ENCODE measurements at places on chromosomes 2 and 18.

DNA sequence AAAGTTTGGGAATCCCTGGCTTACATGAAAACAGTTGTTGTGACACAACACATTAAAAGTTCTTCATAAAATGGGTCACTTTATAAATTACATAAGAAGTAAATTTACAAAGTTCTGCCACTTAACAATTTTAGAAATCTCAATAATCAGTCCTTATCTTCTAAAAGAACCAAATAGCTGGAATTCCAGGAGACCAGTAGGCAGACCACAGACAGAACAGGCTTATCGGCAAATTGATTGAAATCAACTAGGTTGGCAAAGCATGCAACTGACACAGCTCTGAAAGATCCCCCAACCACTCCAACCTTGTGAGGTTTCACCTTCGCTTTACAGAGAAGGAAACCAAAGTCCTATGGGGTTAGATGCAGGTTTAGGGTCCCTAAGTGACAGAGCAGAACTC is 103.0 kb downstream of the DNER start:
- DNase-seq = no peak

DNA sequence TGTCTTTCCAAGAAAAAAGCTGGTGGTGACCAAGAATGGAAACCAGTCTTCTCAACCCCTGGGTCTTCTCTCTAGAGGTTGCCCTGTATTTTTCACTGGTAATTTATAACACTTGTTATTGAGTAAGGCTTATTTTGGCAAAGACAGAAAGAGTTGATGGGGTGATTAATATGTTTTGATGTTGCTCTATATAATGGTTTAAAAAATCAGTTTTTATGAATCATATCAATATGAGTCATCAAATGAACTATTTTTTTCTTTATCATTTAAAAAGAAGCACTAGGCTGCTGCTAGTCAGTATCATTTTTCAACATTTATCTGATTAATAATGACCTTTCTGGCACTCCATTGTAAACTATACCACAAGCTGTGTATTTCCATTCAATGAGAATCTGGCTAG is 1142.2 kb downstream of the LRP1B start:
- DNase-seq = no peak

DNA sequence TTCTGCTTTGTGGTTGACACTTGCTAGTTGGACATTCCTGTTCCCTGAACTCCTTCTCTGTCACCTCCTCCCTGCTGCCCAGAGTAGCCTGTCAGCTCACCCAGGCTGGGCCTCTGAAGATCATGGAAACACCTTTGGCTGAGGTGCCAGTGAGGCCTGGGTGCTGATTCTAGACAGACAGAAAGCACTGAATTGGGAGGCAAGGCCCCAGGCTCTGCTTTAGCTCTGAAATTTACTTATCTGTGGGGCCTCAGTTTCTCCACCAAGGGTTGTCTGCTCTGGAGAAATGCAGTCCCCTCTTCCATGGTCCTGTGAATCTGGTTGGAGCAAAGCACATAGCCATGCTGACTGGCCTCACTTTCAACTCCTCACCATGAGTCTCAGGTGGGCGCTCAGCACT is 104.6 kb upstream of the SIX3 start:
- no peak for DNase-seq

DNA sequence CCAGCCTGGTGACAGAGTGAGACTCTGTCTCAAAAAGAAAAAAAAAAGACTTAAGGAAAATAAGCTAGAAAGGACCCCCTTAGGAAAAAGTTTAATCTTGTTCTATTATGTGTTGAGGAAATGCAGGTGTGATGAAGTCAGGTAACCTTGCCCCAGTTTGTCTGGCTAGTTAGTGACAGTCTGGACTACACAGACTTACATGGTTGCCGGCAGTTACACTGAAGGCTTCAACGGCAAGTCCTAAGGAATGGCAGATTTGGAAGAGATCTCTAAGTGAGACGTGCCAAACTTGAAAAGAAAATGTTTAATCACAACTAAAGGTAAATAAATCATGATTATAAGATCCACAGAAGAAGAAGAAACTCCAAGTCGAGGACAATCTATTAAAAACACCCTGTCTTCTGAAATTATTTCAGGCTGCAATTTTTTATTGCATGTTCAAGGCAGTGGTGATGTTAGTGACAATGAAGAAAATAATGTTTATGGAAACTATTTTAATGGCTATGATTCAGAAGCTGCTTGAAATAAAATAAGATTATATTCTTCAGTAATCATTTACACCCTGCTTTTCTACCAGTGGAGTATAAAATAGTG is 84.2 kb downstream of the TTC27 start:
- no peak for DNase-seq

DNA sequence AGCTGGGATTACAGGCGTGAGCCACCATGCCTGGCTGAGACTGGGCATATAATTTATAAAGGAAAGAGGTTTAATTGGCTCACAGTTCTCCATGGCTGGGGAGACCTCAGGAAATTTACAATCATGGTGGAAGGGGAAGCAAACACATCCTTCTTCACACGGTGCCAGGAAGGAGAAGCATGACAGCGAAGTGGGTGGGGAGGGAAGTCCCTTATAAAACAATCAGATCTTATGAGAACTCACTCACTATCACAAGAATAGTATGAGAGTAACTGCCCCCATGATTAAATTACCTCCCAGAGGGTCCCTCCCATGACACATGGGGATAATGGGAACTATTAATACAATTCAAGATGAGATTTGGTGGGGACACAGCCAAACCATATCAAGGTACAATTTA is 7.8 kb upstream of the LCLAT1 start:
- no peak for DNase-seq

DNA sequence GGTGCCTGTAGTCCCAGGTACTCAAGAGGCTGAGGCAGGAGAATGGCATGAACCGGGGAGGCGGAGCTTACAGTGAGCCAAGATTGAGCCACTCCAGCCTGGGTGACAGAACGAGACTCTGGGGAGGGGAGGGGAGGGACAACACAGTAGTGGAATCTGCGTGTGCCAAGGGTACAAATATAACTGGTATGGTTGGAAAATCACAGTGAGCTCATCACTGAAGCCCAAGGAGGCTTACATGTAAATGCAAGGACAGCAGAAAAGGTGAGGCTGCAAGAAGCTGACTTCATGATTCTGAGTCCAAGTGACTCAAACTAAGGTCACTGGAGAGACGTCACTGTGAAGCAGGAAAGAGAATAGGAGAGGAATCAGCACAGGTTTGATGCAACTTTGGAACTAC is 9.2 kb downstream of the SEPTIN10 start:
- DNase-seq = no peak

- DNase-seq = no peak
These were observed 273.1 kb downstream of the PLCL1 start for GRCh38 chr2:198077477-198077876.

DNA sequence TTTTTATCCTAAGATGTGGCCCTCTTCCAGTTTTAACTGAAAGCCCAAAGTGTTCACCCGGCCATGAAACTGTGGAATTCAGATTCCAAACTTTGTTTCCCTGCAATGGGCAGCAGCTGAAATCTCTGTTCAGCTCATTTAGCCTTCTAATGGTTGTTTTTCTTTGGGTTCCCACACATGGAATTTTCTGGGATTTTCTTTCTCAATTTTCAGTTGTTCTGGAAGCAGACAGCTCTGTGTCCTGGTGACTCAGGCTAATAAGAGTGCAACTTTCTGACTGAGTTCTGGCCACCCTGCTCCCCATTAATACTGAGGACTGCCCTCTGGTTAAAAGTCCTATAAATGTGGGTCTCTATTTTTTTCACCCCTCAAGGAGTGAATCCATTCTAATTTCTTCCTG is 78.5 kb downstream of the PMS1 start:
- DNase-seq = no peak

- DNase-seq = no peak
These were observed 8.9 kb downstream of the TMSB10 start for GRCh38 chr2:84914334-84914733.

- DNase-seq = no peak
These were observed 33.3 kb downstream of the ANTXR1 start for GRCh38 chr2:69046221-69046662.

DNA sequence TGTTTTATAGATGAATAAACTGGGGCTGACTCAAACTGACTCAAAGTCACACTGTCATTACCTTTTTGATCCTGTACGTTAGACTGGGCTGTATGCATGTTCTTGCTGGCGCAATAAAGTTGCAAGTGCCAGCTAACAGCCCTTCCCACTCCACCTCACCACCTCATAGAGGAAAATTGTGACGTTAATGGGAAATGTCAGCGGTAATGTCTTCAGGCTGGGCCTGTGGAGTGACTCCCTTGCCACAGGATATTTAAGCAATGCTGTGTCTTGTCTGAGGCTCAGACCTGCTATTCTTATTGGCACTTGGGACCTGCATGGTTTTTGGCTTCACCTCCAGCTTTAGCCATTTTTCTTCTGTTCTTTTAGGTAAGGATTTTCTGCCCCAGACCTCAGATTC is 25.2 kb upstream of the CASP10 start:
- no peak for DNase-seq

DNA sequence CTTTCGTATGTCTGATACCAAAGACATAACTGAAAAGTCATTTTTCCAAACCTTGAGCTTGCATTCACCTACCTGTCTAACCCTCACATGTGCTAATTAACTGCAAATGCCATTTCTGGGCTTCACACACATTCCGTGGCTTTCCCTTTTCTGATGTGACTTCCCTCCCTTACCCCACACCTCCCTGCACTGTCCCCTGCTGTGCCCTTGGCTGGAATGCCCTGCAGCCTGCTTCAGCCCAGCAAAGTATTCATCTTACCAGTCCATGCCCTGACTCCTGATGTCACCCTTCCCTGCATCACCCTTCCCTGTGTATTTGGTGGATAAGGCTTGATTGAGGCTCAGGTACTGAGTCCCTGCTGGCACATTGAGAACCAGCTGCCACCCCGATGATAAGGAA is 12.2 kb downstream of the RETSAT start:
- no peak for DNase-seq

DNA sequence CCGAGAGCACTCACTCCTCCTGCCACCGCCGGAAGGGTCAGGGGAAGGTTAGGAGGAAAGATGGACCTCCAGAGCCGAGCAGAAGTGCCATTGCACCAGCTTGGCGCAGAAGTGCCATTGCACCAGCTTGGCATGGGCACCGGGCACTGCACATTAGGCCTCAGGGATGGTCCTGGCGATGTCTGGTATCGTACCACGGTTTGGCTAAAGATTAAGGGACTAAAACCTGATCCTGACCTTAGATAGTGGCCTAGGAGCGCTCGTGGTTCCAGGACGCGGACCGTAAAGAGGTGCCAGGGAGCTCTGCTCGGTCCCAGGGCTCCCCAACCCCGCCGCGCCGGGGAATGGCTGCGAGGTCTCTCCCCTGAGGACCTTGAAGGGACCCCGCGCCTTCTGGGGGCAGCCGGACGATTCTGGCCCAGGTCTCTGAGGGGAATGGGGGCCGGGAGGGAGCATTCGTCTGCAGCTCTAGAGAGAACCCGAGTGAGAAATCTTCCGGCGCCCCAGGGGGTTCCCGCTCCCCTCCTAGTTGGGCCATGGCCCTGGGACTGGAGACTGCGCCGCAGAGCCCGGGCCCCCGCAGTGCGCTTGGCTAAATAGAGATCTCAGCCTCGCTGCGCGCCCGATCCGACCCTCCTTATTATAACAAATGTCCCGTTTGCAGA is 1.8 kb downstream of the PAX8 start:
- no peak for DNase-seq

- DNase-seq = no peak
These were observed 59.0 kb upstream of the KLHL14 start for GRCh38 chr18:32831781-32832180.

DNA sequence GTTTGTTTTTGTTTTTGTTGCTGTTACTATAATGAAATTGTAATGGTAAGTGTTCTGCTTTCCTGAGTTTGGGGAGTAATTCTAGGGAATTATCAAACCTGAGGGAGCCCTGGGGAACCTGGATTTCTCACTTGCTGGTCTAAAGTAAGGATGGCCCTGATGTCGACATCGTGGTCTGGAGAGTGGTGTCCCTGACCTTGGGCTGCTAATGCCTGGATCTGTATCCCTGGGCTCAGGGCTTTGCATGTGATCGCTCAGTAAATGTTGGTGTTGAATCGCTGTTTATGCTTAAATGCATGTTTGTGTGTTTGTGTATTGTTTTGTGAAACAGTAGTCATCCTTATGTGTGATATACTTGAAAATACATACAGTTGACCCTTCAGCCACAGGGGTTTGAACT is 6.1 kb downstream of the ACP1 start:
- no peak for DNase-seq

GRCh38 chr2:68468801-68469200 is 1.4 kb downstream of the APLF start:
- no peak for DNase-seq

GRCh38 chr18:21406116-21406515 is 164.1 kb downstream of the GREB1L start:
- DNase-seq = no peak

- no peak for DNase-seq
These were observed 20.8 kb upstream of the OTOS start for GRCh38 chr2:240161087-240161750.

GRCh38 chr2:43794956-43795355 is 21.1 kb downstream of the DYNC2LI1 start:
- no peak for DNase-seq

GRCh38 chr2:178291703-178292102 is 97.4 kb downstream of the OSBPL6 start:
- DNase-seq = no peak

GRCh38 chr18:50586710-50587109 is 26.8 kb downstream of the MAPK4 start:
- DNase-seq = no peak

DNA sequence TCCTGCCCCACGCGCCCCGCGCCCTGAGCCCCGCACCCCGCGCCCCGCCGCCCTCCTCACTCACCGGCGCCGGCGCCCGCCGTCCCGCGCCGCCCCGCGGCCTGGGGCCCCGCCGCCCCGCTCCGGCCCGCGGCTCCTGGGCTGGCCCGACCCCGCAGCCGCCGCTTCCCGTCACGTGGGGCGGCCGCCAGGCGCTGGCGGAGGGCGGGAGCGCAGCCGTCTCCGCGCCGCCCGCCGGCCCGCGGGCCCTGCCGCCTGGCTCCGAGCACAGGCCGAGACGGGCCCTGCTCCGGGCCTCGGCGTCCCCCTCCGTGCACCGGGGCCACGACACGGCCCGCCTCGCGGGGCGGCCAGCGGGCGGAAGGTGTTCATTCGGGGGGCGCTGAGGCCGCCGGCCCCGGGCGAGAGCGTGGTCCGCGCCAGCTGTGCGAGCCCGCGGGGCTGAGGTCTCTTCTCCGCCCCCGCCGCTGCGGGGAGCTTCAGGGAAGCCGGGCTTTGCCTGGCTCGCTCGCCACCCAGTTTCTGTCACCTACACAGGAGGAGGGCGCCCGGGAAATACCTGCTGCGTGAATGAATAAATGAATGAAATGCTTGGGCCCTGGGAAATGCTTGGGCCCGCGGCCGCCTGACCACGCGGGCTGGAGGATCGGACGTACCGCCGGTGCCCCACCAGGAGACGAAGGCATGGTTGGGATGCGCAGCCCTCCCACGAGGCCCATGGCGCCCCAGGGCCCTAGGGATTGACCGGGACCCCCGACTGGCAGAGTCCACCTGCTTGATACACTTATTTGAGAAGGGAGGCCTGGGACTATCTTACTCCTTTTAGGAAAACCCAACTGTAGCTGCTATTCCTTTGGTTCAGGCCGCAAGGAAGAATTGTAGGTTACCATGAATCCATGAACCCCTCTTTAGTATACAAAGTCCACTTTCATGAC is at the start of gene TGFBRAP1:
Gene TGFBRAP1 (minus strand): TSS at position 175 of the 935 bp plus-strand sequence. CDS start 21,434 bp downstream, outside the sequence.
- no peak for DNase-seq

- DNase-seq = no peak
These were observed 19.6 kb downstream of the CERS6 start for GRCh38 chr2:168475636-168476035.

GRCh38 chr2:106223347-106223746 is 29.2 kb upstream of the UXS1 start:
- DNase-seq = no peak

All from activated naive CD8-positive, alpha-beta T cell treated with anti-CD3 and anti-CD28 coated beads, Interleukin-2, amount 50 U/mL, for 16 hours (primary cell).